ENCODE measurements at places on chromosomes 12 and 14. TPM values are rescaled to one million over a fixed set of nuclear protein-coding genes. Genes with fewer than 3 reads are reported as not detected.

DNA sequence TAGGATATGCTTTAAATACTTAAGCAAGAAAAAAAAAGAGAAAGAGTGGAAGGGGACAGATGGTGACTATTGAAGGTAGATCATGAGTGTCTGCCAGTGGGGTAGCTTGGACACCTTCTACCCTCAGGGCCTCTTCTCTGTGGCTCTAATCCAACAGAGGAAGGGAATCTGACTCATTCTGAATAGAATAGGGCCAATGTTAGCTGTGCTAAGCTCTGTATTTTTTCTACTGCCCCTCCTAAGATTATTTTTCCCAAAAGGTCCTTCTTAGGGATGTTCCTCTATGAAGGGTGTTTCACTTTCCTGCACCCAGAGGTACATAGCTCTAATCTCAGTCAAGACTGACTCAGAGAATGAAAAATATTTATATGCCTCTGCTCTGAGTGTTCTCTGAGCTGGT, 25.6 kb downstream of the UNC79 start:
- DNase-seq: no peak

Gene SLC25A47
- not detected for polyA plus RNA-seq

DNA sequence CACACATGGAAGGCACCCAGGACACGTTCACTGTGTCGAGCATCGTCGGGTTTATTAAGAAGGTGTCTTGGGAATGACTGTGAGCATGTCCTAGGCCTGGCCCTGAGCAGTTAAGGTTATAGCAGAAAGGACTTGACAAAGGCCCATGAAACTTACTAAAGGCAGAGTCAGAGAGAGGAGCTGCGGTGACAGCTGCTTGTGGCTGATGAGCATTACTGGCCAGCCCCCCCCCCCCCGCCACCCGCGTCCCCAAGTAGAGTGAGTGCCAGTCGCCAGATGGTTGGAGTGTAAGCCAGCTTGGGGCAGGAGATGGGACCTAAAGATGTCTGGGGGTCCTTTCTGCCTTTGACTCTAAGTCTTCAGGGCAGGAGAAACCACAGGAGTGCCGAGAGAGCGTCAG, 169.9 kb downstream of the TSPAN9 start:
- no peak for DNase-seq

DNA sequence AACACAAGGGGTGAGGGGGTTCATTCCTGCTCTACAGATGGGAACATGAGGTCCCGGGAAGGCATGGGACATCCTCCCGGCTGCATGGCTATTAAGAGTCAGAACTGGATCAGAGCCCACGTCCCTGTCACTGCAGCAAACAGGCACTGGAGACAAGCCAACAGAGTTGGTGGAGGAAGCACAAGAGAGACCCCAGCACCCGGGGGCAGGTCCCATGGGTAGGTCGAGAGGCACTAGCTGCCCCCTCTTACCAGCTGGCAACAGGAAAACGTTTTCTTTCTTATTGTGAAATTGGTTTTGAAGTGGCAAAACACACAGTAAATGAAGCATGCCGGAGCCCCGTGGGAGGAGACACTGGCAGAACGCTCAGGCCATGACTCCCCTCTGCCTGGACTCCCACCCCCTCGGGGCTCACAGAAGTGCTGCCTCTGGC, 43.6 kb downstream of the SYNE3 start:
- DNase-seq: no peak

Gene KRT79
- polyA plus RNA-seq: not detected

GRCh38 chr14:40581264-40581663, 1025.4 kb upstream of the LRFN5 start:
- DNase-seq: no peak

DNA sequence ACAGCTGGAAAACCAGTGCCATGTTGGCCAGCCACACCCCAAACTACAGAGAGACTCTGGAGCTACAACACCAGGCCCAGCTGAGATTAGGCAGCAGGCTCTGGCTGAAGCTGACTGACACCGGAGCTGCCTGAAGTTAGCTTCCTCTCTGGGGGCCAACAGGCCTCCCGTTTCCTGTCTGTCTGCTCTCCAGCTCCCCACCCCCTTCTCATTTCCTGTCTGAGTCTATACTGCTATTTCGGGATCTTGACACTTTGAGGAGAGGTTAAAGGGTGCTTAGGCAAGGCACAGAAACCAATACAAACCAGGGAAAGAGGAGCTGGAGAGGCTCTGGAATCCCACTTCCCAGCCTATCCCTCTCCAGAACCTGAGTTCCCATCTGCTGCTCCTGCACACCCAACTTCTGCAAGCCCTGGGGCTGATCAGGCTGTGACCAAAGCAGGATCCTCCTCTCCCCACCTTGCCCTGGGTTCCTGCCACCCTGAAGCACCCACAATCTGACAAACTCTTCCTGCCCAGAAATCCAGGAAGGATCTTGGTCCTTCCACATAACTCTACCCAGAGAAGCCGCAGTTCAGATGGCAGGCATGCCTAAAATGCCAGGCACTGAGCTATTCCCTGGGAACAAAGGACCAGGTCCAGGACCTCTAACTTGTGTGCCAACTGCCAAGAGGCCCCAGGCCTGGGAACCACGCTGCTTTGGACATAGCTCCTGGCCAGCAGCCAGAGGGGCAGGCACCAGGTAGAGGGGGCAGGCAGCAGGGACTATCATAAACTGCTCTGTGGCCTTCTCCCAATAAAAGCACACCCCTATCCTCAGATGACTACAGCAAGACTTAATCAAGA, 39.9 kb downstream of the PRPF40B start:
- peak; percentile 95 for DNase-seq

Gene DTX1
- 0.11 TPM for polyA plus RNA-seq

- DNase-seq: no peak
These were observed 59.8 kb downstream of the WASHC4 start for GRCh38 chr12:105167346-105167745.

GRCh38 chr14:81390696-81391095, 9.4 kb downstream of the STON2 start:
- DNase-seq: no peak

DNA sequence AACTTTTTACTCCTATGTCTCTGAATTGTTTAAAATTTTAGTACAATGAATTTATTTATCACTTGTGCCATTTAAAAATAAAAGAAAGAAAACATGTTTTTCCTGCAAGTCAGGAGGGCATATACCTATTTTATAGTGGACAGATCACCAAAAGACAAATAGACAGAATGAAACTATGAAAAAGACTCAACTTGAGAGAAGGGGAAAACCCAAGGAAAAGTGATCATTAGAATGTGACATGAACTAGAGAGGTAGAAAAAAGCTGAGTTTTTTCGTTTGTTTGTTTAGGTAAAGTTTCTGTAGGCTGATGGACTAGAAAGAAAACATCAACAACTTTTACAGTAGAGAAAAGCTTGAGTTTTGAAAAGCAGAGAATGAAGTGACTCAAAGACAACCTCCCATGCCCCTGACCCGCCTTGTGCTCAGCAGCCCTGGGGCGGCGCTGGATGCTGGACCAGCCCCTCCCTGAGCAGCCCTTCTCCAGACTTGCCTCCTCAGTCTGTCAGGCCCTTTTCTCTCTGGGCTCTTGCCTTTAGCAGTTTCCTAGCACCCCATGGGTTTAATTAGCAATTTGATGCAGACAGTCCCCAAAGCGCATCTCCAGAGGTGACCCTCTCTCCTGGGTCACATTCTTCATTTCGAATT, 95.1 kb upstream of the ARID2 start:
- no peak for DNase-seq

Gene PRKD1
- polyA plus RNA-seq: 3.9 TPM

Gene TUBA1C
- polyA plus RNA-seq: 2,352 TPM

DNA sequence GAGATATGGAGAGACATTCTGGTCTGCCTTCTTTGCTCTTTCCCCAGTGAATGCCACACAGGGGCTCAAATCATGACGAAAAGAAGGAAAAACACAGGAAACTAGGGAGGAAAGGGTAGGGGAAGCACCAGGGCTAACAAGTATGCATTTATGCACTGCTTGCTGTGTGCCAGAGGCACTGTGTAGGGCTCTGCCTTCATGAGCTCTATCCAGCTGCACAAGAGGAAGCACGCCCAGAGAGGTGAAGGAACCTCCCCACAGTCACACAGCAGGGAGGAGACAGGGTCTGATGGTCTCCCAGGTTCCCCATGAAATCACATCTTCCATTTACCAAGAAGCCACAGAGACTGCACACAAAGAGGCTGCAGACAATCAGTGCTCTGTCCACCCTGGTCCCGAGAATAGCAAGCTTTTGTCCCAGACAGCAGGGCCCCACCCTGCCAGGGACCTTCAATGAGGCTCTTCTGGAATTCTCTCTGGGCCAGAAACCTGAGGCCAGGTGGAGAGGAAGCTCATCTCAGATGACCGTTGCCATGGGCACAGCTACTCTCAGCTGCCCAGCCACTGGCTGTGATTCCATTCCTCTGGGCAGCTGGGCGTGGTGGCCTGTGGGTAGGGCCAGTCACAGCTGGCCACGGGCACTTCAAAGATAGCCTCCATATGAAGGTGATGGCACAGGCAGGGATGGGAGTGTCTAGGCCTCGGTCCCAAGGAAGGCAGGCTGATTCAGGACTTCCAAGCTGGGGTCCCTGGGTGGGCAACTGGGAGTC, 7.3 kb upstream of the TRPV4 start:
- DNase-seq: no peak

Gene SLCO1B1
- not detected for polyA plus RNA-seq

DNA sequence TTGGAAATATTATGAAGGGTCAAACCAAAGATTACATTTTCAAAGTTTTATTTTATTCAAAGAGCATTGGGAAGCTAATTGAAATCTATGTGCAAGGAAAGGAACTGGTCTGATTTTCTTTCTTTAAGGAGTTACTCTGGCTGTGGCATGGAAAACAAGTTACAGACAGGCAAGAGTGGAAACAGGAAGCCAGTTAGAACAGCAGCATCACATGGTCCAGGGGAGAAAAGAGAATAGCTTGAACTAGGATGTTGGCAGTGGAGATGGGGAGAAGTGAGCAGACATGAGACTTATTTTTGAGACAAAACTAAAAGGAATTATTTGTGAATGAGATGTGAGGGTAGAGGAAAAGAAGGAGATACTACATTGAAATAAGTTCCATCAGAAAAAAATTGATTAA, 3.4 kb downstream of the OR11G2 start:
- DNase-seq: no peak

DNA sequence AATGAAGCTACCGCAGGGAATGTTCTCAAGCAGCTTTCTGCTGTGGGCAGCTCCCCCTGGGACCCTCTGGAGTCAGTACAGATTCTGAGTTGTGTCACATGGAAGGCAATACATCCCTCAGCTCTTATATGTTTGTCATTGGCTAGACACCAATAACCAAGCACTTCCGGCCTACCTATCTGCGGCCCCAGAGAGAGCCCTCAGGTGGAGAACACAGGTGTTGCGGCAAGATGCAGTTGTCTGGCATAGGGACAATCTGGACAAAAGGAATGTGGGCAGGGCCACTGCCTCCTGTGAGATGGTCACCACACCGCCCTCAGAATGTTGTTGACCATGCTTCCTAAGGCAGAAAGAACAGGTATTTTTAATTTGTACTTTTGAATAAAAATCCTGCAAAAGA, 118.7 kb downstream of the BRMS1L start:
- no peak for DNase-seq

- DNase-seq: no peak
These were observed 81.3 kb downstream of the DNAI7 start for GRCh38 chr12:25113651-25114050.

GRCh38 chr12:114360485-114360884, 45.5 kb downstream of the TBX5 start:
- no peak for DNase-seq

Gene PLXNC1
- not detected for polyA plus RNA-seq

DNA sequence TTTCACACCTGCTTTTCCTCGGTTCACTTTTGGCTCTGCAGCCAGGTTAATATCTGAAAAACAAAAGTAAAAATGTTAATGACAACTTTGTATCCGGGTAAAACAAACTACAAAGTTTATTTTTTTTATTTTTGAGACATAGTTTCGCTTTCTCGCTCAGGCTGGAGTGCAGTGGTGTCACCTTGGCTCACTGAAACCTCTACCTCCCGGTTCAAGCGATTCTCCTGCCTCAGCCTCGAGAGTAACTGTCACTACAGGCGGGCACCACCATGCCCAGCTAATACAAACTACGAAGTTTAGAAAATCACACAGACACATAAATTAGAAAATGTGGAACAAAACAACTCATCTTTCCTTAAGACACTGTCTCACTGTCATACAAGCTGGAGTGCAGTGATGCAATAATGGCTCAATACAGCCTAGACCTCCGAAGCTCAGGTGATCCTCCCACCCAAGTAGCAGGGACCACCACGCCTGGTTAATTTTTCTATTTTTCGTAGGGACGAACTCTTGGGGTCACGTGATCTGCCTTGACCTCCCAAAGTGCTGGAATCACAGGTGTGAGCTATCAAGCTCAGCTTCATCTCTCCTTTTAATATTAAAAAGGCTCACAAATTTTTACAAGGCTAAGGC, 38.1 kb downstream of the HNRNPC start:
- no peak for DNase-seq

DNA sequence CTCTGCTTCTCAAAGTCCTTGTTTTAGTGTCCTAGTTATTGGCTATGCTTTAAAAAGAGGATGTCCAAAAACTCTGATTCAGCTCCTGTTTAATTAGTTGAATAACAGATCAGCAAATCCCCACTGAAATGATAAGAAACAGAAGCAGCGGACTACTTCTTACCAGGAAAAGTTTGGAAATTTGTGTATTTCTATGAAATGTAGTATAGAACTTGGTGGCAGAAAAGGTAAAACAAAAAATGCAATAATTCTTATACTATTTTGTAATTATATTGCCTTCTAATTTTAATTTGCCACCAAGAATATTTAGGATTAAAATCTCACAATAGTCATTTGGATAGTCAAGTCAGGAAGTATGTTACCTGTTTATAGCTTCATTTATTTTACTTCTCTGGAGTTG, at the start of gene OR2AP1:
TSS of gene OR2AP1 (plus strand) at position 301 of the 400 bp plus-strand sequence. CDS start 1,947 bp downstream, outside the sequence.
- no peak for DNase-seq

GRCh38 chr12:132310181-132311040, 19.0 kb downstream of the GALNT9 start:
- no peak for DNase-seq

Gene OR6C75
- polyA plus RNA-seq: not detected

DNA sequence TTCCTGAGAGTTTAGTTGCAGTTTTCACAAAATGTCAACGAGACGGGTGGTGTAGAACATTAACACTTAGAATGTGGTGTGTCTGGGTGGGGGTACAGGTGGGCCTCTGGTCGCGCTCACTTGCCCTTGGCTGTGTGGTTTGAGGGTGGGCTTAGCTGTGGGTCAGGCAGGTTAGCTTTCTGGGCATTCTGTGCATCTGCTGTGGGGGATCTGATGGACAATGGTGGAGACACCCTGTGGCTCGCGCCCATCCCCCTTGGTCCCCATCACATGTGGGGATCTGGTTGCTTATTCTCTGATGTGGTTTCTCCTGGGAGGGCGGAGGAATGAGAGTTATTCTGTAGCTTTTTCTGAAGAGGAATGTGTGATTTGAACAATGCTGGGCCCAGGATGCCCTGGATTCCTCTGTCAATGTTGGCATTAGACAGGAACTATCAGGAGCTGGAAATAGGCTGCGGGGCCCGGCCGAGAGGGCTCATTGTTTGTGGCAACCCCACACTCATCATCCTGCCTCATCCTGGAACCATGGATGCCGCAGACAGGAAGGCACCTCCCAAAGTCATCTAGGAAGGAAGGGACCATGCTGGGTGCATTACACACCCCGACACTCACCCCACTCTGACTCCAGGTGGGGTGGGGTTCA, 101.6 kb downstream of the TSPAN9 start:
- DNase-seq: no peak

Gene CYP27B1
- polyA plus RNA-seq: 0.62 TPM

- DNase-seq: peak; percentile 3
These were observed 43.4 kb downstream of the SH2B3 start for GRCh38 chr12:111448846-111449790.

Gene CCDC175
- polyA plus RNA-seq: not detected

Data from endothelial cell of umbilical vein (primary cell).